Spleen (tissue), 13 donors: ENCODE measurements at places on chromosomes 3 and 15. TPM values are rescaled to one million over a fixed set of nuclear protein-coding genes. Genes with fewer than 3 reads are reported as not detected.

SLC12A1 gene
- polyA plus RNA-seq = not detected

GCNT3 gene
- not detected for polyA plus RNA-seq

DNA sequence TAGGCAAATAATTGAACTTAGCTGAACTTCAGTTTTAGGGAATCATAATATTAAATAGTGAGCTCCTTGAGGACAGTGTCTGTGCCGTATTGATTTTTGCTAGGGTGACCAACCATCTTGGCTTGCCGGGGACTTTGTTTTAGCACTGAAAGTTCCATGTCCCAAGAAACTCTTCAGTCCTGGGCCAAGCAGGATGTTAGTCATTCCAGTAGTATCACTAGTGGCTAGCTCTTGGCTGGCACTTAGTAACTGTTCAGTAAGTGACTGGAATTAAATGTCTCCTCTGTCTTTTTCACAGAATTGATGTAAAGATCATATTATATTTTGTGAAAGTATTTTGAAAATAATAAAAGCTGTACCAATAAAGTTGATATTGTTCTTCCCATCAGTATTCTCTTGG lies 42.3 kb downstream of the RSRC1 start:
- no peak for DNase-seq

GRCh38 chr15:85620690-85621049 lies 174.1 kb downstream of the KLHL25 start:
- no peak for DNase-seq

DNA sequence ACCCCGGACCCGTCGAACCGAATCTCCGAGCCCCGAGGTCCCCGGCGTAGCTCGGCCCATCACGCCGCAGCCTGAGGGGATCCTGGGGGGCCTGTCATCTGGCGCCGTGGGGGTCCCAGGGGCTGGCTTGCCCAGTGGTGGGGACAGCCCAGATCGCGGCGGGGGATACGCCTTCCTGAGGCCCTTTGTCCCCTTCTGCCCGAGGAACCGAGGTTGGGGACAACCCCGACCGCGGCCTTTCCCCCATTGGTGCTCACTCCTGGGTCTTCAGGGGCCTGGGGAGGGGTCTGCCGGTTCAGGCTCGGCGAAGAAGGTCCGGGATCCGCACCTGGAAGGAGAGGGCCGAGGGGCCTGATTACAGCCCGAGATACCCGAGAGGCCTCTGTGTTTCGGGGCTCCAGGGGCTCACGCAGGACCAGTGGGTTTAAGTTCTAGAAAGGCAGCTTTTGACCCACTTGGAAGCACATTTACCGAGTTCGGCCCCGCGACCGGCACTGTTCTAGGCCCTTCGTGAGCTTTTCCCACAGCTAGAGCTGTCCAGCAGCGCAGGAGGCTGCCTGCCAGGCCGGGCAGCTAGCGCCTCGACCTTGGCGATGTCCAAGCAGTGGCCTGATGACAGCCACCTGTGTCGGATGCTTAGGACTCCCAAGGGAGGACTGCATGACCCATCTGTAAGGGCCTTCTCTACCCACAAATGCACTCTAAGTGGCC lies 504 bp downstream of the ABHD2 start:
- DNase-seq = peak; percentile 89

DNA sequence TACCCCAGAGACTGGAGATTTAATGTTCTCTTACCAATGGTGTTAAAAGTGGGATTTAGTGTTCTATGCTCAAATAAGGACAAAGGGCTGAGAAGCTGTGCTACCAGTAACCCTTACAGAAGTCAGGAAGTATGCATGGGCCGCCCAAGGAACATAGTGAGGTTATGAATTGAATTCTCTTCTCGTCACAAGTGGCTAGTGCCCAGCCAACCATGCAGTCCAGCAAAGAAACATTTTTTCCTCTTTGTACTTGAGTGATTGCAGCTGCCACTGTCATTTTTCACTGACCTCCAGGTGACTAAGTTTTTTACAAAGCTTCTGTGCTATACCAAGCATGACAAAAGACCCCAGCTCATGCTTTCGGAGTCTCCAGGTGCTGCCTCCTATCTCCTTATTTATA lies 110.6 kb upstream of the DCBLD2 start:
- no peak for DNase-seq

DNA sequence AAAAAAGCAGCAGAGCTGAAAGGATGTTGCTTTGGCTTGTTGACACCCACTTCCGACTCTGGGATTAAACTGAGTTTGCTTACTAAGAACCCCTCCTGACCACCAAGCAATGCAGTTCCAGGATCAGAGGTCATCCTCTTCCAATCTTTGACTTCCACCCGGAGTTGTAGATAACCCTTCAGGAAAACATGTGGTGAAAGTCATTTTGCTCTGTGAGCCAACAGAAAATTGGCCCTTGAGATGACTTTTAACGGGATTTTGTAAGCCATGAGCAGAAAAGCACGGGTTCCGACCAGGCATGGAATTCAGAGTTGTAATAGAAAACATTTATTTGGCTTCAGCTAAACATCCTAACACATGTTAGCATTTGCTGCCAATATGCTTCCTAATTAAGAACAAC lies 171.6 kb upstream of the NR2F2 start:
- no peak for DNase-seq
